ENCODE measurements at places on chromosomes 6 and 20. TPM values are rescaled to one million over a fixed set of nuclear protein-coding genes. Genes with fewer than 3 reads are reported as not detected.

GRCh38 chr6:39362487-39362865 lies 40.0 kb upstream of the KCNK16 start:
- H3K27ac ChIP-seq: no peak overlapping the region
- H3K27me3 ChIP-seq: peaks cover 56% of the 10 kb centered on the region
- no peaks in the 10 kb centered on the region for H3K36me3 ChIP-seq
- no peak overlapping the region for H3K4me3 ChIP-seq
- DNase-seq: no peak

- H3K27ac ChIP-seq: no peak overlapping the region
- no peak overlapping the region for H3K4me3 ChIP-seq
- DNase-seq: no peak
- peaks cover 71% of the 10 kb centered on the region for H3K27me3 ChIP-seq
- H3K4me1 ChIP-seq: no peaks in the 10 kb centered on the region
- no peaks in the 10 kb centered on the region for H3K36me3 ChIP-seq
Observed at GRCh38 chr20:20199361-20200160, 147.2 kb downstream of the CFAP61 start.

DNA sequence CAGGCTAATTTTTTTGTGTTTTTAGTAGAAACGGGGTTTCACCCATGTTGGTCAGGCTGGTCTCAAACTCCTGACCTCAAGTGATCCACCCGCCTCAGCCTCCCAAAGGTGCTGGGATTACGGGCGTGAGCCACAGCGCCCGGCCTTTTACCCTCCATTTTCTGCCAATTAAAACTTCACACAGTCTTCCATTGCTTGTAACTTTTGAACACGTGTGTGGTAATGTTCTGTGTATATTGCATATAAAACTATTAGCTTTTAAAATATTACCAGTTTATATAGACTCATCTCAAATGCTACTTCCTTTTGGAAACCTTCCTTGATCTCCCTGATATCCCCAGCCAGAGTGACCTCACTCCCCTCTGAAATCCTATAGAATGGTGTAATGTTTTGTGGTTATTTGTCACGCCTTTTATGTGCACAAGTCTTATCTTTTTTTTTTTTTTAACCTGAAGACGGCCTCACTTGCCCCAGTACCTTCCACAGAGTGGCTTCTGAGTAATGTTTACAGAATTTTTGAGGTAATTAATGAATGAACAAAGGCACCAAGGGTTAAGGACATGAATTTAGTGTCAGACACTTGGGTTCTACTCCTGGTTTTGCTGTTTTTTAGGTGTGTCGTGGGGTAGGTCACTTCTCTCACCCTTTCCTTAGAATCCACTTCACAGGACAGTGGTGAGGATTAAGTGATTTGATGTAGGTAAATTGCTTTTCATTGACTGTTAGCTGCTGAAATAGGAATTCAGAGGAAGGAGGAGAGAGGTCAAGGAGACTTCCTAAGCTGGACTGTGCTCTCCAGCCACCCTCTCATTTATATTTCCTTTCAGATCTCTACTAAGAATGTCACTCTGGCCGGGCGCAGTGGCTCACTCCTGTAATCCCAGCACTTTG lies 11.2 kb upstream of the MMP24 start:
- H3K4me3 ChIP-seq: no peak overlapping the region
- H3K36me3 ChIP-seq: no peaks in the 10 kb centered on the region
- H3K27me3 ChIP-seq: no peaks in the 10 kb centered on the region
- DNase-seq: peak; percentile 52
- H3K4me1 ChIP-seq: peaks cover 28% of the 10 kb centered on the region
- H3K27ac ChIP-seq: peak overlapping the region; percentile 94

DNA sequence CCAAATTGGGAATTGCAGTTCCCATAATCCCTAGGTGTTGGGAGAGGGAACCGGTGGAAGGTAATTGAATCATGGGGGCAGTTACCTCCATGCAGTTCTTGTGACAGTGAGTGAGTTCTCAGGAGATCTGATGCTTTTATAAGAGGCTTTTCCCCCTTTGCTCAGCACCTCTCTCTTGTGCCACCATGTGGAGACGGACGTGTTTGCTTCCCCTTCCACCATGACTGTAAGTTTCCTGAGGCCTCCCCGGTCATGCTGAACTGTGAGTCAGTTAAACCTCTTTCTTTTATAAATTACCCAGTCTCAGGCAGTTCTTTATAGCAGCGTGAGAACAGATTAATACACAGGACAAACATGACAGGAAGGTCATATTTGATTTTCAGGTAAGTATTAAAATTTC lies 25.3 kb upstream of the HECA start:
- no peak overlapping the region for H3K4me3 ChIP-seq
- no peaks in the 10 kb centered on the region for H3K4me1 ChIP-seq
- H3K36me3 ChIP-seq: no peaks in the 10 kb centered on the region
- H3K27ac ChIP-seq: no peak overlapping the region

DNA sequence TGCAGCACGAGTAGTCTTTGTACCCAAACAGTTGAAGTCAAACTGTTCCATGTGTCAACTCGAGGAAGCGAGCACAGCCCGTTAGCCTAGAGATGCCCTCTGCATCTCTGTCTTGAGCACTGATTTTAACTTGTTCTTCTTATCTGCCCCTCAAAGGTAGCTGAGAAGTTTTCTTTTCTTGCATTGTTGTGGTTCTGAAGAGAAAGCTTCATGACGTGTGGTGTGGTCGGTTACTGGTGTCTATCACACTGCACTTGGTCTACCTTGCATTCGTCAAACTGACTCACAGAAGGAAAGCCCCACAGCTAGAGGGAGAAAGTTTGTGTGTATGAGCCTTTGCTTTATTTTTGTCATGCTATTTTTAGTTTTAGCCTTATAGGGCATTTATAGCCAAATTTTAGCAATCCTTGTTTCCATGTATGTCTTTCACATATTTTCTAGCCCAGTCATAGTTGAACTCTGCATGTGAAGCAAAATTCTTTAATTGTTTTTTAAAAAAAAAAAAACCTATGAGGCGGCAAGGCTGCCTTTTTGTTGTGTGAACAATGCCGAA lies 115.1 kb downstream of the JAG1 start:
- H3K4me3 ChIP-seq: peak overlapping the region; percentile 8
- H3K27me3 ChIP-seq: no peaks in the 10 kb centered on the region
- peaks cover 48% of the 10 kb centered on the region for H3K4me1 ChIP-seq
- H3K27ac ChIP-seq: peak overlapping the region; percentile 87
- peak; percentile 70 for DNase-seq

DNA sequence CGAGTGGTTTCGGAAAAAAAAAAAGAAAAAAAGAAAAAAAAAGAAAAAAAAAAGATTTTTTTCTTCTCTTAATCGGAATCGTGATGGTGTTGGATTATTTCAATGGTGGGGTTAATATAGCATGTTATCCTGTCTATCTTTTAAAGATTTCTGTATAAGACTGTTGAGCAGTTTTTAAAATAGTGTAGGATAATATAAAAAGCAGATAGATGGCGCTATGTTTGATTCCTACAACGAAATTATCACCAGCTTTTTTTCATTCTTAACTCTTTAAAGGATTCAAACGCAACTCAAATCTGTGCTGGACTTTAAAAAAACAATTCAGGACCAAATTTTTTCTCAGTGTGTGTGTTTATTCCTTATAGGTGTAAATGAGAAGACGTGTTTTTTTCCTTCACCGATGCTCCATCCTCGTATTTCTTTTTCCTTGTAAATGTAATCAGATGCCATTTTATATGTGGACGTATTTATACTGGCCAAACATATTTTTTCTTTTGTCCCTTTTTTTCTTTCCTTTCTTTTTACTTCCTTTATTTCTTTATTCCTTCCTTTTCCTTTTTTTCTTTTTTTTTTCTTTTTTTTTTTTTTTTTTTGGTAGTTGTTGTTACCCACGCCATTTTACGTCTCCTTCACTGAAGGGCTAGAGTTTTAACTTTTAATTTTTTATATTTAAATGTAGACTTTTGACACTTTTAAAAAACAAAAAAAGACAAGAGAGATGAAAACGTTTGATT lies 3.6 kb downstream of the SOX4 start:
- peaks cover 23% of the 10 kb centered on the region for H3K4me1 ChIP-seq
- DNase-seq: peak; percentile 40
- H3K36me3 ChIP-seq: peaks cover 16% of the 10 kb centered on the region
- peak overlapping the region; percentile 98 for H3K4me3 ChIP-seq
- no peaks in the 10 kb centered on the region for H3K27me3 ChIP-seq

- DNase-seq: no peak
- H3K27me3 ChIP-seq: no peaks in the 10 kb centered on the region
- H3K27ac ChIP-seq: no peak overlapping the region
- no peak overlapping the region for H3K4me3 ChIP-seq
- no peaks in the 10 kb centered on the region for H3K36me3 ChIP-seq
Observed at GRCh38 chr6:79455446-79455845, 81.8 kb downstream of the LCA5 start.

GRCh38 chr6:116047173-116047933 lies 13.3 kb downstream of the FRK start:
- 0 out of 2 replicates have a peak, but pooled peaks cover 8% of the 10 kb centered on the region for H3K36me3 ChIP-seq
- no peaks in the 10 kb centered on the region for H3K4me1 ChIP-seq
- H3K4me3 ChIP-seq: no peak overlapping the region
- H3K27me3 ChIP-seq: no peaks in the 10 kb centered on the region

- H3K4me3 ChIP-seq: no peak overlapping the region
- no peak overlapping the region for H3K27ac ChIP-seq
- no peaks in the 10 kb centered on the region for H3K4me1 ChIP-seq
Observed at GRCh38 chr6:61682562-61682961, 603.5 kb downstream of the KHDRBS2 start.

DNA sequence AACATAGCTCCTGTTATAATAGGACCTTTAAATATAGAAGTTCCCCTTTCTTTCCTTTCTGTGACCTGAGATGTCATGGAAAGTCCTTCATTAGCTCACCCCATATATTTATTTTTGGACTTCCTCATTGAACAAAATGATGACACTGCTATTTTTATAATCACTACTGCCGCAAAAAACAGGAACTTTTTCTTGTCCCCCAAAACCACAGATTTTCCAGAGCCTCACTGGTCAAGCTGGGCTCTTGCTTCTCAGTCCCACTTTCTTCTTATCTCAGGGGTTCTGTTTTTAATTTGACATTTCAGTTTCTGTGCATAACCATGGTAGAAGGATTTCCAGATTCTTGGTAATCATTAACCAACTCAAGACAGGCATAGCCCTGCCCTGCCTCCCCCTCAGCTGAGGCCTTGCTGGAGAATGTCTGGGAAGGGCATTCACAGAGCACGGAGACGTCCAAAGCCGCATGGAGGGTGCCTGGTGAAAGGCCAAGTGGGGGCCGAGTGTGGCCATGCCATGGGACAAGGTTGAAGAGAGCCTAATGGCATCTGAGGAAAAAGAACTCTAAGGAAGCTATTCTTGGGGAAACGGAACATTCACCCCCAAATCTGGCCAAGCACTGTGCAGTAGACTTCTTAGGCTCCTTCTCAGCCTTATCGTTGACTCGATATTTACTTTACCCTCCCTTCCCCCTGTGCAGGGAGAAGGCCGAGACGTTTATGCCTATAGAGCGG lies 73.7 kb downstream of the EDN1 start:
- no peaks in the 10 kb centered on the region for H3K27me3 ChIP-seq
- H3K4me3 ChIP-seq: no peak overlapping the region
- no peak for DNase-seq
- no peaks in the 10 kb centered on the region for H3K4me1 ChIP-seq

DNA sequence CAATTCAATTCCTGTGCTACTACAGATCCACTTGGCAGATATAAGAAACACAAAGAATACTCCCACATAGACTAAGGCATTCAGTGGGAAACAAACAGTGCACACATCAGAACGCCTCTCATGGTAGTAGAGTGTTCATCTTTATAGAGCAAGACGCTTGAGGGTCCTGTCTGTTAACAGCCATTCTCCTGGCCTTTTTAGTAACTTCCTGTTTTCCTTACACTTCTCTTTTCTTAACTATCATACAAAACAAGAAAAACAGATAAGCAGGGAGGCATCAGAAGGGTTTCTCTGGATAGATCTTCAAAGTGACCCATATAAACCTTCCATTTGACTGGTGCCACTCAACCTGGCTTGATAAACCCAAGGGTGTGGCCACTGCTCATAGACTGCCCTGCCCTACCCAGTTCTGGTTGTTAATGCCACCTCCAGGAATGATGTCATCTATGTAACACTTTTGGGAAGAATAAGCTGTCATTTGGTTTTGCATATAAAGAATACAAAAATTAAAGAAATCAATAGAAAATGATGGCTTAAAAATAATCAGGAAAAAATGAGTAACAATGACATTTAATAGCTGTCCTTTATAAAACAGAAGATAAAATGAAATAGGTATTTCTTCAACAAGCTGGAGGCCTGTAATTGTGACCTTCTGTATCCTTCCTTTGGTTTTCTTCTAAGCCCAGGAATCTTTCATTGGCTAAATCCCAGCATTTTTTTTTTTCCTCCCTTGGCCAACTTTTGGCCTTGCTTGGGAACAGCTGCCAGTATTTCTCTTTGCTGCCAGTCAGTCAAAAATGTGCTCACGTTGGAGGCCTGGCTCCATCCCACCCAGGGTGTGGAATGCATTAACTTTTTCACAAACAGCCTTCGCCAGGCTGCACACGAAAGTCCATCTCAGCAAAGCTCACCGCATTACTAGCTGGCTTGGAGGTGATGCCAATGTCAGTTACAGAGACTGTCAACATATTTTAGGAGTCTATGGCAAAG lies 103.5 kb downstream of the GJA10 start:
- DNase-seq: no peak
- no peak overlapping the region for H3K27ac ChIP-seq
- H3K27me3 ChIP-seq: no peaks in the 10 kb centered on the region

GRCh38 chr6:34587325-34587724 lies 31.2 kb upstream of the SPDEF start:
- H3K36me3 ChIP-seq: no peaks in the 10 kb centered on the region
- H3K27me3 ChIP-seq: no peaks in the 10 kb centered on the region
- peaks cover 31% of the 10 kb centered on the region for H3K4me1 ChIP-seq
- no peak overlapping the region for H3K4me3 ChIP-seq
- no peak overlapping the region for H3K27ac ChIP-seq
- DNase-seq: peak; percentile 72

DNA sequence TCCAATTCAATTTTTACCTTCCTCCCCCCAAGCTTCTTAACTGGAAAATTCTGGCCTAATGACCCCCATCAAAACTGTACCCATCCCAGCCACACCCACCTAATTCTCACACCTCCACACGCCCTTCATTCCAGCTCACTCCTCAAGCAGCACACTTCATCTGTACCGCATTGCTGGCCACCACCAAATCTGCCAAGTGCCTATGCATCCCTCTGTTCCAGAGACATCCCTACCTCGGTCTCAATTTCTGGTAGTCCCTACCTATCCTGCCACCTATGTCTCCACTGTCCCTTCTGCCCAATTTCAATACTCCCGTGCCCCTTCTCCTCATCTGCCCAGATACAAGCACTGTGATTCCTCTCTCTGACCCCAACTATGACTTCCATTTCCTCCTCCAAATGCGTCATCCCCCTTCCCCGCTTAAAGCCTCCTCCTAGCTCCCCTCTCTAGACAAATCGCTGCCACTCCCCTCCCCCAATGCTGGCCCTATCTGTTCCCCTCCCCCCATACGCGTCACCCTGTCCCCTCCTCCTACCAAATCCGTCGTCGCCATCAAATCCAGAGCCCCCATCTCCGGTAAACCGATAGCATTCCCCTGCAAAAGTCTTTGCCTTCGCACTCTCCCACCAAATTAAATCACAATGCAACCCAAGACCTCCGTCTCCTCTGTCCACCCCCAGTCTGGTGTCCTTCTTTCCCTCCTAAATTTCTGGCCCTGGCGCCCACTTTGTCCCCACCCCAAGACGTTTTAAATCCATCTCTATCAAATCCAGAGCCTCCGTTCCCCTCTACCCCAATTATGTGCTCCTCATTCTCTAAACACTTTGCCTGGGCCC lies 1.2 kb downstream of the MTCH1 start:
- no peaks in the 10 kb centered on the region for H3K27me3 ChIP-seq
- H3K4me3 ChIP-seq: peak overlapping the region; percentile 99
- H3K36me3 ChIP-seq: peaks cover 15% of the 10 kb centered on the region
- peaks cover 28% of the 10 kb centered on the region for H3K4me1 ChIP-seq
- DNase-seq: peak; percentile 31

Gene KIF3B
- total RNA-seq: 41.4 TPM

Gene SUMO4
- total RNA-seq: 1.8 TPM

Gene PDCD2
- total RNA-seq: 51.7 TPM

Gene OVOL2
- 20.7 TPM for total RNA-seq

All from PC-9 (cell line).